ENCODE measurements at places on chromosomes 6 and 20.

DNA sequence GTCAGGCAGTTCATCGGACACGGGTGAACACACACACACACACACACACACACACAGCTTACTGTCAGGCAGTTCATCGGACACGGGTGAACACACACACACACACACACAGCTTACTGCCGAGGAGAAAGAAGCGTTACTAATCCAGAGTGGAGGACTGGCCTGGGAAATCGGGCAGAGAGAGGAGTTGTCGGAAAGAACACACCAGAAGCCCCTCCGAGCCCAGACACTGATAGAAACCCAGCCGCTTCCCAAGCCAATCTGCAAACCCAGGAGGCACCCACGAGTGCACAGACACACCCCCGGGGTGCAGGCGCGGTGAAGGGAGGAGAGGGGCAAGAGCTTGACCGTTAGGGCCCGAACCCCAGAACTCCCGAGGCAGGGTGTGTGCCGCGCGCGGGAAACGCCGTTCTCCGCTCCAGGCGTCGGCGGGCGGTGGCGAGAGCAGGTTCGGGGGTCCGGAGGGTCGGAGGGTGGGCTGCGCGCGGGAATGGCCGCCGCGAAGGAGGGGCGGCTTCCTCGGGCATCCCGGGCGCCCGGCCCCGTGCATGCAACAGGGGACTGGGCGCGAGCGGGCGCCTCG, 636 bp downstream of the ELOVL2 start:
- no peak for DNase-seq

DNA sequence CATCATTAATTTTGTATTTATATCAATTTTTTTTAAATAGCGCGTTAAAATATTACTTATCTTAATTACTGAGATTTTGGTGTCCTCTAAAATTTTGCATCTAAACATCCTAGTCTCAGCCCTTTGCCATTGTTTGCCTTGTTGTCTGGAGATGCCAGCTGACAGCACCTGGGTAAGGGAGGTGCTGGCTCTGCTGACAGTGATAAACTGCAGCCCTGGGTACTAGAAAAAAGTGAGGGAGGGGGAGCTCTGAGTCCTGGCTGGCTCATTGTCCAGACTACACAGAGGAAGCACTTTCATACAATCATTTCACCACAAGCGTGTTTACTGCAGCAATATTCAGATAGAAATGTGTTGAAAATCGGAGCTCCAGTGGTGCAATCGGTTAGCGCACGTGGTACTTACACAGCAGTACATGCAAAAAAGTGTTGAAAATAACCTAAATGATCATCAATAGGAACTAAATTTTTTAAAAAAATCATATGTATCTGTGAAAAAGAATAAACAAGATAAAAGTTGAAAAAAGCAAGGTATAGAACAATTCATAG, 18.5 kb upstream of the UBR2 start:
- DNase-seq = no peak

DNA sequence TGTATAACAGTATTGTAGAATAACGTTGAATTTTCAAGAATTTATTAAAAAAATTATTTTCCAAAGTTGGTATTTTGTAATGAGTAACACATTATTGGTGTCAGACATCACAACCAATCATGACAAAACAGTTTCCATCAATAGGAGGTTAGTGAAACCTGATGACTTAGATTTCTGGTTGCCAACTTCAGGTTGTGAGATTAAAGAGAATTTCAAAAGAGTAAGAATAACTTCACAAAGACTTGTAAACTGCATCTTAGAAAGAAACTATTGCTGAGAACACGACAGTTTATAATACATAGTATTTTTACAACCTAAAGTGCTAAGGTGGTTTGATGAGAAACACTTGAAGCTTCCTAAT, 159.2 kb upstream of the ARG1 start:
- DNase-seq = no peak

DNA sequence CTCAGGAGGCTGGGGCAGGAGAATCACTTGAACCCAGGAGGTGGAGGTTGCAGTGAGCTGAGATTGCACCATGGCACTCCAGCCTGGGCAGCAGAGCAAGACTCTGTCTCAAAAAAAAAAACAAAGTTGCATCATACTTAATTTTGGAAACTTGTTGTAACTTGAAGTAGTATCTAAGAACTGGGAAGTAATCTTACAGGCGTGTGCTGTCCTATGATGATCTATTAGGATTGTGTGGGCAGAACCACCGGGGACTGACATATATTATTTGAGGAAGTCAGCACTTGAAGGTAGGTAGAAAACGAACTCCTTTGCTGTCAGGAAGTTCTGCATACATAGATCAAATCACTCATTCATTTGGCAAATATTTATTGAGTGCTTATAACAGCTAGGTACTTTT, 188.5 kb downstream of the ZNF217 start:
- DNase-seq = no peak

Data from activated T-cell treated with anti-CD3 and anti-CD28 coated beads for 24 hours (primary cell).